ENCODE measurements at places on chromosomes 13 and 19.

DNA sequence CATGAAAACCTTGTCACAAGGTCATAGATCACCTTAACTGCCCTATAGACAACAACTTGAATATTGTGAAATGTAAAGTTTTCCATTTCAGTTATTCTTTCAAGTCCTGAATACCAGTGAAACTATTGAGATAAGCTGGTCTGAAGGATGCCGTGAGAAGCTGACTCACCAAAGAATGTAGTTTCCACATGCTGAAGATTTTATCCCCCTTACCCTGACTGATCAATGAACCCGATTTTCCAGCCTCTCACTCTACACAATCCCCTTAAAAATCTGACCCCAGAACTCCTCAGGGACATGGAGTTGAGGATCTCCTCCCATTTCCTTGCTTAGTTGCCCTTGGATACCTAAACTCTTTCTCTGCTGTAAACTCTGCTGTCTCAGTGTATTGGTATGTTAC is 67.5 kb downstream of the POSTN start:
- DNase-seq = peak; percentile 23

- peak; percentile 69 for DNase-seq
These were observed 60.9 kb downstream of the WDFY2 start for GRCh38 chr13:51645154-51645650.

DNA sequence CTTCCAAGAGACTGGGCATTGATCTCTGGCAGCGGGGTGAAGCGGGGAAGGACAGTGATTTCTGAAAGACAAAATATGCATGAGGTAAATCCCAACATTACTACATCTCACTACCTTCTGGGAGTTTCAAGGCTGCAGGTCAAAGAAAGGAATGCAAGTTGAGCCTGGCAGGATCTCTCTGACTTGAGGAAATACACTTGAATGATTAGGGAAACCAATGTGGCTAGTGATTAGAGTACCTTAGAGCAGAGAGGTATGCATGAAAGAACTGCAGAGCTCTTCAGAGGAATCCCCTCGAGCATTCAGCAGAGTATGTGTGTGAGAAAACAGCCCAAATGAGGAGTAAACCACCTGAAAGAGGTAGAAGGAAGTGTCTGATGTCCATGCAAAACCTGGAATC is 2874.1 kb upstream of the PCDH20 start:
- no peak for DNase-seq

GRCh38 chr13:45297456-45298205 is 43.4 kb downstream of the TPT1 start:
- no peak for DNase-seq

DNA sequence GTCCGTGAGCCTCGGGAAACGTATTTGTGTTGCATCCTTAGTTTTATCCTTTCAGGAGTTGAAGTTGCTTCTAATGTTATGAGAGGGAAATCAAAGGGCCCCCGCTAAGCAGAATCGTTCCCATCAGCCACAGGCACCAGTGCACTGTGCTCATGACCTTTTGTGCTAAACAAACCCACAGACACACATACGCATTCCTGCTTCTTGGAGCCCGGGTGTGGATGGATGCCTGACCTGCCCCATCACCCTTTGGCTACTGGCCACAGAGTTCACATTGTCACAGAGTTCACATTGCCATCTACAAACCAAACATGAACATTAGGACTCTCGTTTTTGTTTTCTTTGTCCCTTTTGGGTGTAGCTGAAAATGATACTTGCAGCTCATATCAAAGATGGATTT is 47.2 kb downstream of the CHST8 start:
- no peak for DNase-seq

GRCh38 chr13:77898097-77898496 is 20.5 kb downstream of the EDNRB start:
- no peak for DNase-seq

- DNase-seq = no peak
These were observed 421.6 kb upstream of the SLC10A2 start for GRCh38 chr13:103487841-103488240.

GRCh38 chr13:25943658-25944057 is 108.2 kb downstream of the SHISA2 start:
- no peak for DNase-seq

Measured in GM04503 (cell line).